ENCODE measurements at places on chromosomes 2 and 18.

DNA sequence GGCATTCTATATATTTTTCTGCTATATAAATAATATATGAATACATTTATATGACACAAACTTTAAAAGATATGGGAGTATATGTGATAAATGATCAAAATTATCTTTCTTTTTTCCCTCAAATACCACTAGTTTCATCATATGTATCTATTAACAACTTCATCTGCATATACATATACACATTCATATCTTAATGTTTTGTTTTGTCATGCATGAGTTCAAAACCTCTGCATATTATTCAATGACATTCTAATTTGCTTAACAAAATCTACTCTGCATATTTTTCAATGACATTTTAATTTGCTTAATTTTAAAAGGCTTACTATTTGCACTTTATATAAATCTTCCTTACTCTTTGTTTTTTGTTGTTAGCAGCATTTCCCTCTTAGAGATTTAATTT lies 276.2 kb downstream of the PIK3C3 start:
- DNase-seq, result no peak

DNA sequence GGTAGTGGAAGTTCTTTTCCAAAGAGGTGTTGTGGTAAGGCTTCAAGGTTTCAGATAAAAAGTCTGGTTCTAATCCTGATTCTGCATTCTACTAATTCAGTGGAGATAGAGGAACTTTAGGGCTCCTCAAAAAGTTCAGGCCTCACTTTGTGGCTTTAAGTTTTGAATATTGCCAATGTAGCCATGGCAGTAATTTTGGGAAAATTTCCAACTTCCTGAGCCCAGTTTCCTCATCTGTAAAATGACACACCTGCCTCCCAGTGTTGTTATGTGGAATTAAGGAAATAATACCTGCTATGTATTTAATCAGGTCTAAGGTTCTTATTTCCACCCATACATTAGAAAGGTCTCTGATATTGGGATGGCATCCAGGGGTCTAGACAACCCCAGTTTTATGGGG lies 147.6 kb upstream of the ITGA6 start:
- no peak for DNase-seq

GRCh38 chr2:236818281-236819045 lies 248.8 kb downstream of the ACKR3 start:
- no peak for DNase-seq

DNA sequence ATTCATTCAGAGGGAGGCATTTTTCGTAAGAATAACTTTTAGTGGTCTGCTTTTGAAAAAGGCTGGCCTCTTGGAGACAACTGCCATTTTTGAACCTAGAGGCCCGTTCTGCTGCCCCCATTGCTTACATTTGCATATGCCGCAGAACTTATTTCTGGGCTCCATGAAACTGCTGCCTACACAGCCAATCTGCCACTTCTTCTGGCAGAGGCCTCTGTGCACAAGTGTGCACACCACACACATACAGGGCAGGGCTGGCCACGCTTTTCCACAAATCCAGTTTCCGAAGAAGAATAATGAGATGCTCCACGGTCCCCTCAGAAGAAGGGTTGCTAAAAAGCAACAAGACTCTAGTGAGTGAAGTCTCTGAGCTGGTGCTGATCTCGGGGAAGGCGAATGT lies 56.2 kb downstream of the TMEM200C start:
- DNase-seq, result no peak

DNA sequence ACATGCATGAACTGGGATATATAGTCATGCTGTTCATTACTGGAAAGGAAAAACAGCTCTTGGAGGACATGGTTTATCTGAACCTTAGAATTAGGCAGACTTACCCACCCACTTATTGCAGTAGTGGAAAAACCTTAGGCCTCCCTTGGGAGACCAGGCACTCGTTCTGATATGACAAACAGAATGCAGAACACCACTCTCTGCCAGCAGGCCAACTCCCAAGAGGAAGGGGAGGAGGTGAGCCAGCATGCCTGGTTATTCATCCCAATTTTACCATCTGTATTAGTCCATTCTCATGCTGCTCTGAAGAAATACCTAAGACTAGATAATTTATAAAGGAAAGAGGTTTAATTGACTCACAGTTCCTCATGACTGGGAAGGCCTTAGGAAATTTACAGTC lies 17.5 kb downstream of the C18orf63 start:
- no peak for DNase-seq

DNA sequence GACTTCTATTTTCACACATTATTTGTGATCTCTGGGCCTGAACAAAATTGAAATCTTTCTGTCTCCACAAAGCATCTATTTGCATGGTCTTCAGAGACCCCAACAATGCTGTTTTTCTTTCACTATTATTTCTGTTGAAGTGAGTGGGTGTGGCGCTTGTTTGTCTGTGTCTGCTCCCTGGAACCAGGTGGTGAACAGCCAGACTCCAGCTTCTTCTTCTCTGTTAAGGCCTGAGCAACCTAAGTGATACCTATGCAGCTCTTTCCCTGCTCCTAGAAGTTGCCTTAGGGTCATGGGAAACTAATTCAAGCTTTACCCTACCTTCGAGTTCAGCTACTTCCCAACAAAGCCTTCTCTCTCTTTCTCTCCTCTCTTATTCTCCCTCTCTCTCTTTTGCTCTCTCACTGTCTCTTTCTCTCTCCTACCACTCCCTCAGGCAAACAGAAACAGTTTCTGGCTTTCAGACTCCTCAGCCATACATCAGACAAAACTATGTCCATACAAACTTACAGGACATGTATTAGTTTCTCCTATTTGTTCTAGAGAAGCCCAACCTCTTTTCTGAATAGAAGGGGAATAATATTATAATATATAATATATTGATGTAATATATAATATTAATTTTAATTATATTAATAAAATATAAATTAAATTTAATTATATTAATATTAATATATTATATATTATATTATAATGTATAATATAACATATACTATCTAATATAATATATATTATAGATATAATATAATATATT lies 552.5 kb downstream of the DSC3 start:
- DNase-seq, result no peak

GRCh38 chr2:172437419-172438341 lies 10.3 kb downstream of the ITGA6 start:
- DNase-seq, result peak; percentile 70

DNA sequence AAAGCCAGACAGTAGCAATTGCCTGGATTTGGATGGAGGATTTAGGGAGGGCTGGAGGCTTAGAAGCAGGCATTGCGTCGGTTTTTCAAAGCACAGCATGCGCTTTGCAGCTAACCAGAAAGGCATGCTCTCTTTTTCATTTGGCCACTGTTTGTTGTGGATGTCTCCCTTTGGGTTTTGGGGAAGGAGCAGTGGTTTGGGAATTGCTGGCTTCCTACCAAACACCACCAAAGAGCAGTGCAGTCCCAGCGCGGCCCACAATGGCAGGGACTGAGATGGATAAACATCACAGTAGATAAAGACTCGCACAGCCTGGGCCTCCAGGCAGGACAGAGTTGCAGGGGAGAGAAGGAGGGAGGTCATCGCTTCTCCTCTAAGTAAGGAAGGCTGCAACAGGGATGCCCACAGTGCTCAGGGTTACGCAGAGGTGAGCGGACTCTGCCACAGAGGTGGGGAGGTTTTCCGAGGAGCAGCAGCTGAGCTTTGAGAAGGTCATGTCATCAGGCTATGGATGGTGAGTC lies 148.5 kb downstream of the MYT1L start:
- no peak for DNase-seq

GRCh38 chr18:33356735-33357134 lies 83.8 kb downstream of the CCDC178 start:
- DNase-seq, result no peak

GRCh38 chr2:222915092-222915957 lies 54.5 kb downstream of the ACSL3 start:
- DNase-seq, result no peak

DNA sequence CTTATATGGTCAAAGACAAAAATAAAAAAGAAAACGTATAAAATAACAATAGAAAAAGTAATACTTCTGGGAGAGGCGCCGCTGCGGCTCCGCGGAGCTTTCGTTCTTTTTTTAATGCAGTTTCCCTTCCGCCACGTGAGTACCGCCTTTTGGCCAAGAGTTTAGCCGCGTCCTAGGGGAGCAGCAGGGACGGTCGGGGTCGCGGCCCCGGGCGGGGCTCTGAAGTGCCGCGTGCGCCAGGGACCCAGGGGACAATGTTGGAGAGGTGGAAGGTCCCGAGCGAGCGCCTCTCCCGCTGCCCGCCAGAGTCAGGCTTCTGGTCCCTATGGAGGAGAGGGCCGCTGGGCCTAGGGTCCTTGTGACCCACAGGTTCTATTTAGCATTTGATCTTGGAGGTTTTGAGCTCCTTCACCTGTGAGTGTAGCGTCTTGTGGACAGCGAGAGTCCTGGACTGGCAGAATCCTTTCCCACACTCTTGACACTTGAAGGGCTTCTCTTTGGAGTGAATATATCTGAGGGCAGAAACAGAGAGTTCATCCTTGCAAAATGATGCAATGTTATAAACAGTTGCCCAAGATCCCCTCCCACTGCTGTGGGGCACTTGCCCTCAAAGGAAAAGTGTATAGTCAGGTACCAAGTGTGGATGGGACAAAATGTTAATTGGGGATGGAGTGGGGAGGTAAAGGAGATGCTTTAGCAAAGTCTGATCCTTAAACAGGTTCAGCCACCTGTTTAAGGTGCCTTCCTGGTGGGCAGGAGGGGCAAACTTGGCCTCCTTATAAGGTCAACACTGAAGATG lies 6.3 kb downstream of the OSR1 start:
- no peak for DNase-seq

DNA sequence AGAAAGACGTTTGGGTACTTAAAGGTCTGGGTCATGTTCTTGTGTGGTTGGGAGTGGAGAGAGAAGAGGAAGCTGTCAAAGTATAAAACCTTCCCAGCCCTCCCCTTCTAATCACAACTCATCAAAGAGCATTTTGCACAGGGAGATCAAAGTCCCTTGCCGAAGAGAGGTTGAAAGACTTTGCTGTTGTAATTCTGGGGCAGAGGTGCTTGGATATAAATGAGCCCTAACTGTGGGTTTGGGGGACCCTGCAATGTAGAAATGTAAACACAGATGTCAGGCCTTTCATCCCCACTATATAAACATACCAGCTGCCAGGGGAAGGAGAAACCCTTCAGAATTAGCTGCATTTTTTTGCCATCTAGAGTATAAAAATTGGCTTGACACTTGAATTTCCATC lies 182.1 kb downstream of the ETAA1 start:
- DNase-seq, result no peak

DNA sequence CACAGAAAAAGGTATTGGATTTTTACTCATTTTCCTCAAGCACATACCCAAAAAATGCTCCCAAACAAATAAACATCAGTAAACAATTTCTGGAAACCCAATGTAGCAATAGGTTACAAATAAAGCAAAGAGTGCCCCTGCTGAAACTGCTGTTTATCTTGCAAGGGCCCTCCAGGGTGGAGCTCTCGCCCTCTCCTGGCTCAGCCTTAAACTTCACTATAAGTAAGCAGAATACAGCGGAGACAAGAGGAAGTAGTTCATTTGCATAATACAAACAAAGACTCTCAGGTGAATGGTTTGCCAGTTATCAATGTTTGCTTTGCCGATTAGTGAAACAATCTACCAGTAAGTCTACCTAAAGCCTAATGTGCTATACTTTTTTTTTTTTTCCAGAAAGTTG lies 437.6 kb downstream of the DLGAP1 start:
- DNase-seq, result peak; percentile 25

- DNase-seq, result no peak
Measured at GRCh38 chr2:180944372-180944771, 36.0 kb upstream of the UBE2E3 start.

DNA sequence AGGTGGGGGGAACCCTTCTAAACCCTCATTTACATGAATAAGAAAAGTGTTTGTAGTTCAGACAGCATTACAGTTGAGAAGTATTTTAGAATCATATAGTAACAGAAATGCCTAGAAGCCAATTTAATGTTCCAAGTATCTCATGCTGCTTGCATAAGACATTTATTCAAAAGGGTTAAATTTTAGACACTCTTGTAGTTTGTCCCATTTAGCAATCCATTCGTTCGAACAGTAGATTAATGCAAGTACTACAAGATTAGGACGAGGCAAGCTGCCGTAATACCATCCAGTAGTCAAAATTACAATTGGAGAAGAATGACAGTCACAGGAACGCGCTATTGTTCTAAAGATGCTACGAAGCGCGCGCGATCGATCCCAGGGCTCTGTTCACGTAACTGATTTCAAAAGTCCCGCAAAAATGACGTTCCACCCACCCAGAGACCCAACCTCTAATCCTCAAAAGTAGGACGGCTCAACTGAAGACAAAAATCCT lies 1.2 kb downstream of the TMEM237 start:
- no peak for DNase-seq

GRCh38 chr2:182132605-182133004 lies 147.0 kb downstream of the PPP1R1C start:
- no peak for DNase-seq

GRCh38 chr2:29056452-29056851 lies 17.9 kb downstream of the PCARE start:
- no peak for DNase-seq

- DNase-seq, result no peak
Measured at GRCh38 chr2:148994341-148994740, 44.2 kb upstream of the LYPD6B start.

DNA sequence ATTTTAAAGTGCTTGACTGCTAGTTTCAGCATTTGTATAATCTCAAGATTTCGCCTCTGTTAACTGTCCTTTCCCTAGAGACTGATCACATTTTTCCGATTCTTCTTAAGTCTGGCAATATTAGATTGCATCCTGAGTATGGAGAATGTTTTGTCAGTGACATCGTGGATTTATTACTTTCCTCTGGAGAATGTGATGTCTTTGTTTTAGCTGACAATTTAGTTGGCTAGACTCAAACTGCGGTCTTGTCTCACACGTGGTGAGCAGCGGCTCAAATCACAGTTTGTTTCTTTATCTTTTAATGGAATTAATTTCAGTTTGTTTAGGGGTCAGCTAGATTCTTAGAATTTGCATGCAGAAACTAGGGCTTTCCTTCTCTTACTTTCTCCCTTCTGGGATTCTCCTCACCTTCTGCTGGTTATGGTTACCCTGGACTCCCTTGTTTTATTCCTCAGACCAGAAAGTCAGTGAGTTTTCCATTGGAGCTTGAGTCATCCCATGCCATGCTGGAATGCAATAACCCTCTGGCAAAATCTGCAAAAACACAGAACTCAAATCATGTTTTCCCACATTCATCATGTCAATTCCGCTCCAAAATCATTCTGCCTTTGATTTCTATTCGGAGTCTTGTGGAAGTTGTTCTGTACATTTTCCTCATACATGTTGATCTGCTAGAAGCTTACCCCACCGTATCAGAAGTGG lies 327.2 kb upstream of the TRIB2 start:
- DNase-seq, result no peak

GRCh38 chr18:48800466-48800865 lies 150.3 kb downstream of the SMAD7 start:
- no peak for DNase-seq

- no peak for DNase-seq
Measured at GRCh38 chr18:42525905-42526304, 570.9 kb downstream of the PIK3C3 start.

- DNase-seq, result no peak
Measured at GRCh38 chr2:24761866-24762265, 31.3 kb downstream of the PTRHD1 start.

DNA sequence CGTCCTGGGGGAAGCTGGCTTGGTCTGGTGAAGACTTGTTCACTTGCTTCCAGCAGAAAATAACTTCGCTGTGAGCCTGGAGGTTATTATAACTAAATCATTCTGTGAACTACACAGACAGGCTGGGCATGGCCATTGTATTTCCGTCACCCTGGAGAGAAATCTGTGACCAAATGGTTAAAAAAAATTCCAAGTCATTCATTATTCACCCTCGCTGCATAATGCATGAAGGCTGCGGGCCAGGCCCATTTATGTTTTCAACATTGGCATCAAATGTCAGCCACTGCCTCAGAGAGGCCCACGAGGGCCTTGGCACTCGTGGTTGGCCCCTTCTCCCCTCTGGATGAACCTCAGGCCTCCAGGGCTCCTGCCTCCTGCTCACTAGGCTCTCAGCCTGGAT lies 57.7 kb downstream of the RRM2 start:
- no peak for DNase-seq
